ENCODE measurements at places on chromosomes 1 and 21.

DNA sequence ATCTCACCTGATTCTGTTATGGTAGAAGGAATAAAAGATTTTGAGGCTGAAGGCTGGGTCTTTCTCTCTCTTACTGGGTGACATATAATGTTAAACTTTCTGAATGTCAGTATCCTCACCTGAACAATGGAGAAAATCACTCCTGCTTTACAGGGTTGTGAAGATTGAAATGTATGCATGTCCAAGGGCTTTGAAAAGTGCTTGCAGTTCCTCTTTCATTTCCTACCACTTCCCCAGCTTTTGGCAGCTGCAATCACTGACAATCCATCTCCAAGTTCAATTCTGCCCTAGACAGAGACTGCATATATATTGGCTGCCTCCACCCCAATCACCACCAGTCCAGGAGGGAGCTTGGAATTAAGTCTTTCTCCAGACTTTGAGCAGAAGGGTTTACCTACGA is 39.8 kb downstream of the FAM78B start:
- no peak for DNase-seq

DNA sequence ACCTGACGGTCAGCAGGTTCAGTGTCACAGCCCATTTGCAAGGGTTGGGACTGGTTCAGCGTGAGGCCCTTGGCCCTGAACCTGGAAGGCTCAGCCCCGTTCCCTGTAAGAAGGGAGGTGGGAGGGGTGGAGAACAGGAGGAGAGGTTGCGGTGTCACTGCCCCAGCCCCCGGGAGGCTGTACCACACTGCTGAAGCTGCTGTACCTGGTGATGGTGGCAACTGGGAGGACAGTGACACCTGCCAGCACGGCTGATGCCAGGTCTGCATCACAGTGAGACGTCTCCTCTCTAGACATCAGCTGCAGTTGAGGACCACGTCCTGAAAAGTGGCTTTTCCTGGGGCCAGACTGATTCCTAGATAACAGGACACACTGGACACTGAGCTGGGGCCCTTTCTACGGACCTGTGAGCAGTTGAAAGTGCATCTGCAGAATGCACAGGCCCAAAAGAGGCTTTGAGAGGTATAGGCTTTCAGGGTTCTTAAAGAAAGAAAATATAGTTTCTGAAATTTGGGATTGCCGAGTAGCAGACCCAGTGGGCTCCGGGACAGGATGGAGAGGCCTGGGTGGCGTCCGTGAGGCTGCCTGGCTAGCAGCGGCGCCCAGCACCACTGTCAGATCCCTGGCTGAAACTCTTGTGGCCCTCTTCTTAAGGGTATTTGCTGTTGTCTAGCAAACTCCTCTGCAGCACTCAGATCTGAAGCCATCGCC is 47.7 kb downstream of the COQ8A start:
- no peak for DNase-seq

- DNase-seq: no peak
These were observed 16.2 kb downstream of the PTTG1IP start for GRCh38 chr21:44857127-44857892.

- DNase-seq: no peak
These were observed 7.7 kb upstream of the SF3A3 start for GRCh38 chr1:37997256-37998088.

- DNase-seq: peak; percentile 36
These were observed 11.0 kb upstream of the LMNA start for GRCh38 chr1:156103521-156103947.

GRCh38 chr1:80847904-80848303 is 952.8 kb upstream of the ADGRL2 start:
- no peak for DNase-seq

DNA sequence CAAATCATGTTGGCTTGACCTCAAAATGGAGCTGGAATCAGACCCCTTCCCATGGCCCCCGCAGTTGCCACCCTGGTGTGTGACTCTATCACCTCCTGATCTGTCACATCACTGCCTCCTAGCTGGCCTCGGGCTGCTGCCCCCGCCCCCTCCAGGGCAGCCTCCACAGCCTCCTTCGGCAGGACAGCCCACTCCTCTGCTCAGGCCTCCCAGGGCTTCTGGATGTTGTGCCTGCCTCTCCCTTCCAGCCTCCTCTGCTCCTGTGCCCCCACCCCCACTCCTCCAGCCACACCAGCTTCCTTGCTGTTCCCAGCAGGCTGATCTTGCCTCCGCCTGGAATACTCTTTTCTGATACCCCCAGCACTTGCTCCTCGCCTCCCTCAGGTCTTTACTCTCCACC is 134.4 kb upstream of the EDN2 start:
- DNase-seq: no peak

DNA sequence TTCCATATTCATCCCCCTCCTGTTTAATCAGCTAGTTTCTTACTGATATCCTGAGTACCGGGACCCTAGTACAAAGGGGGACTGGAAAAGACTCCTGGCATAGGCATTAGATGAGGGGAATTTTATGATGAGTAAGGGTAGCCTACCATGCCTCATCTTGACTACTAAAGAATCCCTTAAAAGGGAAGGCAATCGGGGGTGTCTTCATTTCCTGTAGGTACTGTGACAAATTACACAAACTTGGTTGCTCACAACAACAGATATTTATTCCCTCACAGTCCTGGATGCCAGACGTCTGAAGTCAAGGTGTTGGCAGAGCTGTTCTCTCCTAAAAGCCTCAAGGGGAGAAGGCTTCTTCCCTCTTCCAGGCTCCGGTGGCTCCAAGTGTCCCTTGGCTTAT is 28.9 kb upstream of the RUNX1 start:
- DNase-seq: no peak

DNA sequence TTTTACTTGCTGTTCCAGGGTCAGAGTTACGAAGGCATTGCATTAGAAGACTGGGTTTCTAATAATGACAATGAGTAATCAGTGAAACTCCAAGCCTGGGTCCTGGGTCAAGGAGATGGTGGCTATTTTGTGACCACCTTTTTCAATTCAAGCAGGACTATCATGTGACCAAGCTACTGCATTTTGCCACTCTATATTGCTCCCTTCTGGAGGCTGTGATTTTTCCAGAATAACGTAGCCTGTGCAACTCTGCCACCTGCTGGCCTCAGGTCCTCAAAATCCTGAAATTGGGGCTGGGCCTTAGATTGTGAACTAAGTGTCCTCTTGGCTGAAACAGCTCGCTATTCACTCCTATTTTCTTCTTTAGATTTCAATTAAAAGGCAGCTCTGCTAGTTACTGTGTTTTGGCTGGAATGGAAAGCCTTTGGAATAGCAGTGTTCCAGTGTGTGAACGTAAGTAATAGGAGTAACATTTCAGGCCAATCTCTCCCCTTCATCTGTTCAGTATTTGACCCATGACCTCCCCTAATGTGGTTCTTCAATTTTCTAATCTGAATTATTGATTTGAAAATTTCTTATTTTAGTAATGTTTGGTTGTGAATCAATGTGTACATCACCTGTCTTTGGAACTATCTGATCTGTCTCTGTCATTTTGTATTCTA is 52.9 kb upstream of the CD46 start:
- DNase-seq: peak; percentile 23

DNA sequence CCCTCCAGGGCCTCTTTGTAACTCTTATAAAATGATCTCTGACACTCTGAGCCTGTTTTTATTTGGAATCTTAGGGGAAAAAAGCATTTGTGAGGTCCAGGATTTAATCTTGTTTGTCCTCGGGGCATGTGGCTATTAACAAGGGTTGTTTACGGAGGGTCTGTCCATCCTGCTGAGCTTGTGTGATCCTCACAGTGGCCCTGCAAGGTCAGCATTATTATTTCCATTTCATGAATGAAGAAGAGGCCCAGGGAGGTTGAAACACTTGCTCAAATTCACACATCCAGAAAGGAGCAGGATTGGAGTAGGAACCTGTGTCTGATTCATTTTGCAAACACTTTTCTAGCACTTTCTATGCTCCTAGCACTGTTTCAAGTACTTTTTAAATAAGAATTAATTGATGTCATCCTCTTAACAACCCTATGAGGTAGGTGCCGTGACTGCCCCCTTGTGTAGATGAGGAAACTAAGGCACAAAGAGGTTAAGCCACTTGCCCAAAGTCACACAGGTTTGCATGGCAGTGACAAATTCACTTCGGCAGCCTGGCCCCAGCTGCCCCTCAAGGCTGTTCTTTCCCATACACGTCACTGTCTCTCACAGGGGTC is 178.9 kb downstream of the MIS18A start:
- DNase-seq: no peak

DNA sequence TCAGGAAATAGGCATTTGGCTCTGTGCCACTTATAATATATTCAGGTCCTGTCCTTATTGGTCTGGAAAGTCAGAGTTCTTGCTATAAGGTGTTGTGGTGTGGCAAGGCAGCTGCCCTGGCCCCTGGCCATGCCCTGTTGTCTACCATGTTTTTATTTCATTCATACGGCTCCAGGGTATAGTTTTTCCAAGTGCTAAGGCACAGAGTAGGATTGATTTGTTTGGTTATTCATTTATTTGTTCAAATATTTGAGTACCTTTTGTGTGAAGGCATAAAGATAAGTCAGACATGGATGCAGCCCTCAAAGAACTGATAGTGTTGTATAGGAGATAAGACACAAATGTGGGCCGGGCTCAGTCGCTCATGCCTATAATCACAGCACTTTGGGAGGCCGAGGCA is 10.1 kb downstream of the ZBTB8B start:
- no peak for DNase-seq

DNA sequence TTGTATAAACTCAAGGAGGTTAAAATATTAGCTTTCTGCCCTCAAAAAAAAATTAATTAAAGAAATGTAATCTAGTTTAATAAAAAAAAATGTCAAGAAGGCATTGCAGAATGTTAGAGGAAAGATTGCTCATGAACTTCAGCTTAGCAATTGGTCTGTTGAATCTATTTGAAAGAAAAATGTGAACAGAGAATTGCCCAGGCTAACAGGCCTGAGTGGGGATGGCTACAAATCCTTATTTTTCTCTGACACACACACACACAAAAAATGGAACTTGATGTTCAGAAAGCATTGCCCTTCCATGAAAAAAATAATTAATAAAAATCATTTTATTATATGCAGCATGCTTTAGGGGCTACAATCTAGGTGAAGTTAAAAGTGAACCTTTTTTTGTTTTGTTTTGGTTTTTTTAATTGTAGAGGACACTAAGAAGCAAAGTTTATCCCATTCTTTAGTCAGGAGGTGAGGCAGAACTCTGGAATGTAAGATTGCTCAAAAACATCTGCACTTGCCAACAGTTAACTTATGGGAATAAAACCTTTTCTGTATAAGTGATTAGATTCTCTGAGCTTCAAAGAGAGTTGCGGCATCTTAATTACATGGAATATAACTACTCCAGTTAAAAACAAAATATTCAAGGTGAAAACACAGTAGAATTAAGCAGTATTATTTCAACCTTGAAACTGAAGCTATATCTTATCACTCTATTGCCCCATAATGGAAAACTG is 658.5 kb upstream of the ADGRL2 start:
- no peak for DNase-seq

DNA sequence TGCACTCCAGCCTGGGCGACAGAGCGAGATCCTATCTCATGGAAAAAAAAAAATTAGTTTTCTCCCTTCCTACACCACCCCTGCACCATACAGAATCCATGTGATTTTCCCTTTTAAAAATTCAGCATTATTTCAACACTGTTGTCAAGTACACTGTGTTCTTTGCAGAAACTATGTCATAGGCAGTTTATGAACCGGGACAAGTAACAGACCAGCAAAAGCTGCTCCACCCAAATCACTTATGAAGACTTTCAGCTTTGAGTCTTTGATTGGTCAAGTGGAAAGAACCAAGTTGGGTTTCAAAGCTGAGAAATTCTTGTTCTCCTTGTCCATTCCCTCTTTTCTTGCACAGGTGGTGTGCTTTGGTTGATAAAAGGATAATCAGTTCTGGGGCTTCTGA is 173.0 kb downstream of the CDC7 start:
- no peak for DNase-seq

DNA sequence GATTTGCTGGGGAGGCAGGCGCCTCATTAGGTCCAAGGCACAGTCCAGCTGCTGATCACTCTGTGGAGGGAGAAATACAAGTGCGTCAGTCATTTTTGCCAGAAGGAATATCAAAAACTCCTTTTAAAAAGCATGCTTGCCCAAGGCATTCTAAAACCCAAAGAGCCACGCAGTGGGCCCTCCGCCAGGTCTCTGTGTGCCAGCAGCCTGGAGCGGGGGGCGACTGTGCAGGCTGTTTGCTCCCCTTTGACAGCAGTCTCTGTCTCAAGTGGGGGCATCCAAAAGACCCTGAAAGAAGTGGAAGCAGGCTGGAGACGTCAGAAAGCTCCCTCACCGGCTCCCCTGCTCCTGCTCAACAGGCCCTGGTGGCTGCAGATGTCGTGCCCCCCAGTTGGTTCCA is 65.6 kb downstream of the CAPZB start:
- no peak for DNase-seq

- no peak for DNase-seq
These were observed 24.6 kb downstream of the SYT2 start for GRCh38 chr1:202685641-202686040.

DNA sequence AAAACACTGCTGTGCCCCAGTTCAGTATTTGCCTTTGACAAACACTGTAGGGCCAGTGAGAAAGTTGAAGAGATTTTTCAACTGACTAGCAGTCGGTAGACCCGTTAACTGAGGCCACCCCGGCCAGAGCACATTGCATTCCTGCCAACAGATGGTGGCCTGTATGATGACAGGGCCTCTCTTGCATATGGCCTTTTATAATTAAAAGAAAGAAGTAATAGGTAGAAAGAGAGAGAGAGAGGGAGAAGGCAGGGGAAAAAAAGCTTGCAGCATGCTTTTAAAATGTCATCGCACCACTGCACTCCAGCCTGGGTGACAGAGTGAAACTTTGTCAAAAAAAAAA is 4.7 kb upstream of the C1orf174 start:
- no peak for DNase-seq

GRCh38 chr1:21590934-21591333 is 78.2 kb downstream of the RAP1GAP start:
- no peak for DNase-seq

- DNase-seq: no peak
These were observed 101.1 kb upstream of the SOD1 start for GRCh38 chr21:31558189-31558961.

DNA sequence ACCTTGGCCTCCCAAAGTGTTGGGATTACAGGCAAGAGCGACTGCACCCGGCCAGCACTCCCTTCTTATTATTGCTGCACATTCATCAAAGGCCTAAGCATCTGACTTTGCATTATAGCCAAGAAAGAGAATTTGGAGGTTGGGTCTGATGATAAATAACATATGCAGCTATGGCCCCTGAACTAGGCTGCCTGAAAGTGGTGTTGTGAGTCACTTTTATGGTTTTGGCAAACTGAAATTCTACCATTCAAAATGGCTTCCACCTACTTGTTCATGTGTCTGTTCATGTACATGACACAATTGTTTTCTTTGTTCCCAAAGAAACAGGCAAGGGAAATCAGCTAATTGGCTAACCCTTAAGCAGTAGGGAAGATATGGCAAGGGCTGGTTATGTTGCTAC is 25.0 kb upstream of the UAP1 start:
- DNase-seq: no peak

All from CD4-positive, alpha-beta T cell treated with Interleukin-1 beta for 1 hour (primary cell).